ENCODE measurements at places on chromosomes 7 and 10. TPM values are rescaled to one million over a fixed set of nuclear protein-coding genes. Genes with fewer than 3 reads are reported as not detected.

- no peaks in the 10 kb centered on the region for H3K36me3 ChIP-seq
- H3K4me3 ChIP-seq: no peak overlapping the region
- DNase-seq: no peak
- H3K27ac ChIP-seq: no peak overlapping the region
These were observed 14.1 kb upstream of the PURB start for GRCh38 chr7:44899443-44899842.

TMEM270 gene
- not detected for total RNA-seq

GRCh38 chr7:27840313-27840712, 100.4 kb downstream of the TAX1BP1 start:
- no peak for DNase-seq
- H3K36me3 ChIP-seq: peaks cover 4% of the 10 kb centered on the region
- H3K27me3 ChIP-seq: no peaks in the 10 kb centered on the region
- H3K4me3 ChIP-seq: no peak overlapping the region
- peaks cover 18% of the 10 kb centered on the region for H3K4me1 ChIP-seq

ZC3HAV1L gene
- 2.2 TPM for total RNA-seq

GRCh38 chr10:71326464-71326881, 7.4 kb downstream of the SLC29A3 start:
- no peak overlapping the region for H3K4me3 ChIP-seq
- peaks cover 13% of the 10 kb centered on the region for H3K36me3 ChIP-seq
- no peaks in the 10 kb centered on the region for H3K27me3 ChIP-seq
- peaks cover 23% of the 10 kb centered on the region for H3K4me1 ChIP-seq
- no peak for DNase-seq
- no peak overlapping the region for H3K27ac ChIP-seq

PON1 gene
- total RNA-seq: not detected

CDK1 gene
- 1.4 TPM for total RNA-seq

SFRP4 gene
- not detected for total RNA-seq

- H3K27me3 ChIP-seq: peaks cover 29% of the 10 kb centered on the region
- H3K4me3 ChIP-seq: no peak overlapping the region
- no peaks in the 10 kb centered on the region for H3K4me1 ChIP-seq
- H3K27ac ChIP-seq: no peak overlapping the region
- no peak for DNase-seq
- H3K36me3 ChIP-seq: peaks cover 8% of the 10 kb centered on the region
These were observed 1231.2 kb downstream of the GATA3 start for GRCh38 chr10:9285690-9286089.

MAGI2 gene
- total RNA-seq: not detected

GRCh38 chr10:89391907-89392756, at the start of gene IFIT1:
TSS of gene IFIT1 (plus strand) at chr10:89392623. CDS start at chr10:89392713, 90 bp downstream.
- peak within 1 kb of the TSS; percentile 88 for H3K4me3 ChIP-seq
- peaks cover 2% of the 10 kb centered on the region for H3K36me3 ChIP-seq
- H3K4me1 ChIP-seq: peaks cover 13% of the 10 kb centered on the region
- H3K27ac ChIP-seq: peak within 1 kb of the TSS; percentile 89

TNS3 gene
- 2.3 TPM for total RNA-seq

- H3K36me3 ChIP-seq: peaks cover 10% of the 10 kb centered on the region
- DNase-seq: no peak
- peaks cover 5% of the 10 kb centered on the region for H3K4me1 ChIP-seq
- no peak overlapping the region for H3K27ac ChIP-seq
- peaks cover 49% of the 10 kb centered on the region for H3K27me3 ChIP-seq
These were observed 106.3 kb downstream of the C10orf105 start for GRCh38 chr10:71613261-71613777.

NXPH1 gene
- total RNA-seq: not detected

LRMDA gene
- total RNA-seq: not detected

NPSR1 gene
- total RNA-seq: not detected

DNA sequence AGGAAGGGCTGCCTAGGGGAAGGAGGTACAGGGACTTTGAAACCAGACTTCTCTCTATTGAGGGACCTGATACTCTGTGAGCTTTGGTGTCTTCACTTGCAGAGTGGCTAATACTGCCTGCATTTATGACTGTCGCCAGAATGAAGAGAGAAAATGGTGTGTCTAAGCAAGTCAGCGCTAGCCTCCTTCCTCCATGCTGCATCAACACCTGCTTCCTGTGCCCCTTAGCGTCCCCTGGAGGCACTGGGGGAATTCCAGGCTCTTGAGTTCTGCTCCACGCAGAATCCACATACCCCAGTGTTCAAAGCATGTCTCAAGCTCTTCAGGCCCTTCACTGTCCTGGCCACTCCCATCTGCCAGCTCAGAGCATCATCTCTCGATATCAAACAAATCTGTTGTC, 140.5 kb downstream of the PKD1L1 start:
- no peak for DNase-seq
- no peak overlapping the region for H3K4me3 ChIP-seq
- no peaks in the 10 kb centered on the region for H3K36me3 ChIP-seq
- H3K4me1 ChIP-seq: no peaks in the 10 kb centered on the region

PHKG1 gene
- 10.1 TPM for total RNA-seq

GRCh38 chr10:123926401-123927264, 35.0 kb upstream of the CPXM2 start:
- H3K4me3 ChIP-seq: no peak overlapping the region
- no peak for DNase-seq
- no peaks in the 10 kb centered on the region for H3K36me3 ChIP-seq
- H3K27me3 ChIP-seq: peaks cover 9% of the 10 kb centered on the region
- no peaks in the 10 kb centered on the region for H3K4me1 ChIP-seq
- H3K27ac ChIP-seq: no peak overlapping the region

DNA sequence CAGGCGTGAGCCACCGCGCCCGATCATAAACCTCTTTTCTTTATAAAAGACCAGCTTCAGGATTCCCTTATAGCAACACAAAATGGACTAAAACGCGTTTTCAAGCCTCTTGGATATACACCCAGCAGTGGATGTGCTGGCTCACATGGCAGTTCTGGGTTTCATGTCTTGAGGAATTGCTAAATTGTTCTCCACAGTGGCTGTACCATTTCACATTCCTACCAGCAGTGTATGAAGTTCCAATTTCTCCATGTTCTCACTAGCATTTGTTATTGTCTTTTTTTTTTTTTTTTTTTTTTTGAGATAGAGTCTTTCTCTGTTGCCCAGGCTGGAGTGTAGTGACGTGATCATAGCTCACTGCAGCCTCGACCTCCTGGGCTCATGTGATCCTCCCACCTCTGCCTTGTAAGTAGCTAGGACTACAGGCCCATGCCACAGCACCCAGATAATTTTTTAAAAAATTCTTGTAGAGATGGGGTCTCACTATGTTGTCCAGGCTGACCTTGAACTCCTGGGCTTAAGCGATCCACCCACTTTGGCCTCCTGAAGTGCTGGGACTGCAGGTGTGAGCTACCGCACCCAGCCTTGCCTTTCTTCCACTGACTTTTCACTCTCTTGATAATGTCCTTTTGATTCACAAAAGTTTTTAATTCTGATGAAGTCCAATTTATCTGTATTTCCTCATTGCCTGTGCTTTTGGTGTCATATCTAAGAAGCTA, 17.4 kb downstream of the TECPR1 start:
- peak overlapping the region; percentile 39 for H3K27ac ChIP-seq
- H3K36me3 ChIP-seq: no peaks in the 10 kb centered on the region
- DNase-seq: no peak
- H3K4me3 ChIP-seq: no peak overlapping the region

GRCh38 chr7:73801577-73801976, 29.2 kb upstream of the CLDN4 start:
- peaks cover 23% of the 10 kb centered on the region for H3K27me3 ChIP-seq
- DNase-seq: no peak
- H3K4me1 ChIP-seq: no peaks in the 10 kb centered on the region
- H3K4me3 ChIP-seq: no peak overlapping the region

ZNF503 gene
- total RNA-seq: 0.50 TPM

PSMC2 gene
- 91.1 TPM for total RNA-seq

DNA sequence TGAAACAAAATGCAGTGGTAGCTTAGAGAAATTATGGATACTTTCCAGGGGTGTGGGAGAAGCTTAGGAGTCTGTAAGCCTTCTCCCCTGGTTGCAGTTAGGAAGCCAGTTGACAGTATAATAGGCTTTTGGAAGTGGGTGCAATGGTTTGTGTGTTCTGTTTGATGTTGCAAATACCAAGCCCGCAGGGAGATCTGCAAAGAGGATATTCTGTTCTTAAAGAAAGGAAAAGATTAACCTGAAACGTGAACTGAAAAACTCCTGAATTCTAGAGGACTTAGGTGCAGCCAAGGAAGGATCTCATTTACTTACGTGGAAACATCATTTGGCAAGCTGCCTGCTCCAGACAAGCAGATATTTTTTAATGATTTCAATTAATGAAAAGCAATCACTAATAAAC, 496.6 kb downstream of the AUTS2 start:
- H3K4me3 ChIP-seq: no peak overlapping the region
- no peaks in the 10 kb centered on the region for H3K4me1 ChIP-seq
- no peaks in the 10 kb centered on the region for H3K27me3 ChIP-seq
- H3K27ac ChIP-seq: no peak overlapping the region
- no peak for DNase-seq
- H3K36me3 ChIP-seq: no peaks in the 10 kb centered on the region

CHPF2 gene
- total RNA-seq: 39.4 TPM

DNA sequence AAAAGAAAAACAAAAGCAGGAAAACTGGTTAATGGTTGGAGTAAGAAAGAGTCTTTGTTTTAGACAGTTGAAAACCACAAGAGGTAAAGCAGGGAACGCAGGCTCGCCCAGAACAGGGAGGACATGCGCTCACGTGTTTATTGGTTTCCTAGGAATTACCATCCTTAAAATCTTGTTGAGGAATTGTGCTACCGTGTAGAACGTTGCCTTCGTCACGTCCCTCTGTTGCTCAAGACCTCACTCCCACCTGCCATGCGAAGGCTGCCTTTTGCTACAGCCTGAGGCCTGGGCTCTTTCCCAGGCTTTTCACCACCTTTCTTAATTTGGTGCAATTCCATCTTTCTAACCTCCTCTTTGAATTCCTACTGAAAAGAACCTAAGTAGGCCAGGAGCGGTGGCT, 61.6 kb upstream of the CAMK1D start:
- H3K36me3 ChIP-seq: peaks cover 2% of the 10 kb centered on the region
- H3K4me3 ChIP-seq: no peak overlapping the region
- H3K4me1 ChIP-seq: no peaks in the 10 kb centered on the region
- no peak overlapping the region for H3K27ac ChIP-seq
- DNase-seq: no peak

PTPRZ1 gene
- total RNA-seq: not detected

GRCh38 chr7:40595129-40595528, 460.3 kb downstream of the SUGCT start:
- DNase-seq: no peak
- H3K27me3 ChIP-seq: no peaks in the 10 kb centered on the region
- H3K27ac ChIP-seq: no peak overlapping the region
- no peaks in the 10 kb centered on the region for H3K4me1 ChIP-seq
- H3K36me3 ChIP-seq: peaks cover 2% of the 10 kb centered on the region

DNA sequence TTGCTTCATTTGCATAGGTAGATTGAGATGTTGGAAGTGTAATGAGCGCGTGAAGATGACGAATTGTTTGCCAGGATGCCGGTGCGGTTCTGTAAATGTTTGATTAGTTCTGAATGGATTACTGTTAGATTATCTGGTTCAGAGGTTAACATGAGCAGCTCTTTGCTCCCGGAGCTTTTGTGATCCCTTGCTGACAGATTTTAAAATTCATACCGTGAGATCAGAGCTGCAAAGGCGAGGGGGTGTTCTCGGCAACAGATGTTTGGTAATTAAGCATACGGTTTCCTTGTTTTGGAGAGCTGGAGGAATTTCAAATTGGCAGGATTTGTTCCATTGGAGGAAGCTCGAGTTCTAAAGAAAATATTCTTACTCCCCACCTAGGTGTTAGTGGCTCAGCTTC, 237.8 kb upstream of the GPR26 start:
- H3K4me3 ChIP-seq: no peak overlapping the region
- H3K36me3 ChIP-seq: peaks cover 2% of the 10 kb centered on the region
- no peak overlapping the region for H3K27ac ChIP-seq
- no peak for DNase-seq
- H3K27me3 ChIP-seq: peaks cover 26% of the 10 kb centered on the region
- H3K4me1 ChIP-seq: peaks cover 2% of the 10 kb centered on the region

GRCh38 chr10:46992803-46993561, 81.8 kb downstream of the PTPN20 start:
- no peak overlapping the region for H3K27ac ChIP-seq
- H3K4me3 ChIP-seq: no peak overlapping the region
- peaks cover 6% of the 10 kb centered on the region for H3K27me3 ChIP-seq
- H3K4me1 ChIP-seq: no peaks in the 10 kb centered on the region

NKX2-3 gene
- total RNA-seq: not detected

VSTM4 gene
- not detected for total RNA-seq

DNA sequence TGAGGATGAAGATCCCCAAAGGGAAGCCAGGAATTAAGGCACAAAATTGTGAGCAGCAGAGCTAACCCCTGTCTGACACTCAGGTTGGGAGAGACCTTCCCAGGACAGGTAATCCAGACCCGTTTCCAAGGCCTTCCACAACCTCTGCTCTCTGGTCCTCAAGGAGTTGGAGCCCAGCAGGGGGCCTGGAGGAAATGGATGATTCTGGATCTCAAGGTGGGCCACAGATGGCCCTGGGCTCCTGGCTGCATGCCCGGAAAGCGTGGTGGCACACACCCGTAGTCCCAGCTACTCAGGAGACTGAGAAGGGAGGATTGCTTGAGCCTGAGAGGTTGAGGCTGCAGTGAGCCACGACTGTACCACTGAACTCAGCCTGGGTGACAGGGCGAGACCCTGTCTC, 42.3 kb downstream of the DPYSL4 start:
- peaks cover 24% of the 10 kb centered on the region for H3K4me1 ChIP-seq
- no peaks in the 10 kb centered on the region for H3K27me3 ChIP-seq
- no peak for DNase-seq
- H3K36me3 ChIP-seq: peaks cover 7% of the 10 kb centered on the region
- peak overlapping the region; percentile 45 for H3K4me3 ChIP-seq

DNA sequence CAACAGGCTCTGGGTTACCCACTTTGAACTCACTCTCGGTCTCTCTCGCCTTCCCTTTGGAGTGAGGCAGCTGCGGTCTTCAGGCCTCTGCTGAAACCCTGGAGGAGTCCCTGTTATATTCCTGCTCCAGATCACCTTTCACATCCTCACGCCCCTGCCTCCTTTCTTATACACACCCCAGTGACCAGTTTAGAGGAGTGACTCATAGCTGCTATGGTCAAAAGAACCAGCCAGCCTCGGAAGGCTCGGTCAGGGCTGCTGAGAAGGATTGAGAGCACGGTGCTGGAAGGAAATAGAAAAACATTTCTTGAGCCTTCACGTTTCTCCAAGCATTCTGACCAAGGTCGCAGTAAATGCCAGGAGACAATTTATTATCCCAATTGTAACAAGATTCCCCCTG, 28.3 kb upstream of the SVOPL start:
- H3K36me3 ChIP-seq: peaks cover 2% of the 10 kb centered on the region
- H3K27me3 ChIP-seq: peaks cover 11% of the 10 kb centered on the region
- no peak overlapping the region for H3K4me3 ChIP-seq
- no peak overlapping the region for H3K27ac ChIP-seq

SKIDA1 gene
- total RNA-seq: 0.37 TPM

HOXA3 gene
- not detected for total RNA-seq

Measured in T-helper 17 cell (primary cell).